ENCODE measurements at places on chromosomes 4 and X.

DNA sequence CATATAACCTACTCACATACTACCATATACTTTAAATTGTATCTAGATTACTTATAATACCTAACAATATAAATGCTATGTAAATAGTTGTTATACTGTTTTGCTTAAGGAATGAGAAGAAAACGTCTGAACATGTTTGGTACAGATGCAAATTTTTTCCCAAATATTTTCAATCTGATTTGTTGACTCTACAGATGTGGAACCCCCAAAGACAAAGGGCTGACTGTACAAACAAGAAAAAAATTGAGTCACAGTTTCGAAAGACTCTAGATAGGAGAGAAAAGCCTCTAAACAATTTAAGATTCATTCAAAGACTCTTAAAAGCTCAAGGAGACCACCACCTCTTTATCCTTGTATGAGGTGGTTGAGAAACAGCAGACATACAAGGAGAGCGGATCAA is 142.8 kb downstream of the SLC7A11 start:
- no peak for DNase-seq

- no peak for DNase-seq
Observed at GRCh38 chrX:2901367-2902036, 27.6 kb downstream of the ARSD start.

- no peak for DNase-seq
Observed at GRCh38 chrX:56231537-56232090, 542 bp upstream of the KLF8 start.

DNA sequence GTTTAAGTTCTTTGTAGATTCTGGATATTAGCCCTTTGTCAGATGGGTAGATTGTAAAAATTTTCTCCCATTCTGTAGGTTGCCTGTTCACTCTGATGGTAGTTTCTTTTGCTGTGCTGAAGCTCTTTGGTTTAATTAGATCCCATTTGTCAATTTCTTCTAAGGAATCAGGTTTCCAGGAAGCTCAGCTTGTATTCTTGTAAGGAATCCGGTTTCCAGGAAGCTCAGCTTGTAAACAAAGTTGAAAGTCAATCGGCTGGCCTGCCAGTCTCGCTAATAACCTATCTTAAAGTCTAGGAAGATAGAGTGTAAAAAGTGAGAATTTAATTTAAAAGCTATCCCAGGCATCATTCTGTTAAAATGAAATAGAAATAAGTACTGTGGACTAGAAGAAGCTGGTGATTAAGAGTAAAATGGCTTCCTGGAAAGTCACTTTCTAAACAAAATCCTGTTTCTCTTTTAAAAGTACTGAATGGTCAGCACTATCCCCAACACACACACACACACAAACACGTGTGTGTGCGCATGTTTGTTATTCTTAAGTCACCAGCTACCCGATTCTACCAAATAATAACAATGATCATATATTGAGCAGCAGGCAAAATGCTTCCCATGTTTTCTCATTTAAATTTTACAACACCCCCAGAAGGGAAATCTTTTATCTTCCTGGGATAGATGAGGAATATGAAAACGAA is 171.7 kb downstream of the PAPSS1 start:
- DNase-seq, result no peak

GRCh38 chr4:114217150-114217817 is 237.8 kb upstream of the ARSJ start:
- no peak for DNase-seq

- no peak for DNase-seq
Observed at GRCh38 chr4:182724414-182724813, 192.8 kb downstream of the DCTD start.
